Neuronal stem cell (in vitro differentiated cells): ENCODE measurements at places on chromosomes 16 and 17.
A peak's percentile ranks its signal among the peaks of the same experiment; 100 is the strongest.

DNA sequence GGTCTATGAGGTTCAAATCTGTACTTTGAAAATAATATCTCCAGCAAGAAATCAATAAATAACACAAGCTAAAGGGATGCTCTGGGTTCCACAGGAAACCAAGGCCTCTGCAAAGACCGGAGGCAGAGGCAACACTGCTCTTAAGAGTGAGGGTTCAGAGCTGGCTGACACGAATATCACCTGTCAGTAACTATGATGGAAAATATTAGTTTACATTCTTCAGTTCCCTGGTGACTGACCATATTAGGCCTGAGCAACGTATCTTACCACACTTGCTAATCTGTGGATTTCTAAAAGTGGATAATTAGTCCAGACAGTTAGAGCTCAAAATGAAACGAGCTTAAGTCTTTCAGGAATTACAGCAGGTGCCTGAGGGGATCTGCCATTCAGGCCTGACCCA is 459.3 kb downstream of the HS3ST3B1 start:
- no peak for DNase-seq

DNA sequence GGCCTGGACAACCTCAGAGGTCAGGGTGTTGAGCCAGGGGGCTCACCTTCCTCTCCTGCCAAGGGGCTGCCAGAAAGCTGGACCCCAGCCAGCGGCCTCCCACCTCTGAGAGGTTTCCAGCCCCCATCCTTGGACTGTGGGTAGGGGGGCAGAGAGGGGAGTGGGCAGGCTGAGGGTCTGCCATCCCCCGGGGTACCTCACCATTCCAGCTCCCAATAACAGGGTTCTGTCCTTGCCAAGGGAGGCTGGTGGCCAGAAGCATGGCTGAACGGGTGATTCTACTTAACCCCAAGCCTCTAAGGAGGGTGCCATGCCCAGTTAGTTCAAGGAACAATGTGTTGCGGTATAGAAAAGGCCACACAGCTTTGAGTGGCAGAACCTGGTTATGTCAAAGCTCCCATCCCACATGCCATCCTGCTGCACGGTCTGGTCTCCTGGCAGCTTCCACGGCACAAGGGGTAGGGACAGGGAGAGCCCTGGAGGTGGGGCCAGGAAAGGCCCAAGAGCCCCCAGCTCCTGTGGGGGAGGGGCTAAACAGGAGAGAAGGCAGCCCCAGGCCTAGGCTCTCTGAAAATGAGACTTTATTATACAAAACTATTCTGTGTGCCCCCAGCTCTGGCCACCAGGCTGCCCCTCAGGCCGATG is 19.8 kb downstream of the B9D1 start:
- no peak for DNase-seq

DNA sequence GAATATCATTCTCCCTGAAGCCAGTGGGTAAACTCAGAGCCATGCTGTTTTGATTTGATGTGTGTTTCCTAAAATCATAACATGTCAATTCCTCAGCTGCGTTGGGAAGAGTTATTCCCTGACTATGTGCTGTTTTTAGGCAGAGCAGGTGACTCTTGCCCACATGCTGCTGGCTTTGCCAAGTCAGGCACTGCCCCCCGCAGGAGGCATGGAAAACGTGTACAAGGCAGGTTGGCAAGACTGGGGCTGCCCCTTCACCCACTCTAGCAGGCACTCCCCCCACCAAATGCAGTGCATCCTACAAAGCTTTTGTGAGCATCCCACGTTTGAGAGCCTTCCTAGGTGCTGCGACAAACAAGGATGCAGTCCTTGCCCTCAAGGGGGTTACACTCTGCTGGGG is 38.3 kb upstream of the NAT9 start:
- no peak for DNase-seq

DNA sequence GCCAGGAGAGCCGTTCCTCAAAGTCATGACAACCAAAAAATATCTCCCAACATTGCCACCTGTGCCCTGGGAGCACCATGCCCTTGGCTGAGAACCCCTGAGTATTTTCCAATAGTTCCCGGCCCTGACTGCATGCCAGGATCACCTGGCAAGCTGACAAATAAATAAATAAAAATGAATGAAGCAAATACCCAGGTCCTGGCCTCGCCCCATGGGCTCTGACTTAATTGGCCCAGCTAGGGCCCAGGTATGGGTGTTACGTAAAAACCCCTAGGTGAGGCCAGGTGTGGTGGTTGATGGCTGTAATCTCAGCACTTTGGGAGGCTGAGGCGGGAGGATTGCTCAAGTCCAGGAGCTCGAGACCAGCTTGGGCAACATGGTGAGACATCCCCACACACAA is 2.7 kb upstream of the C16orf74 start:
- DNase-seq, result no peak

GRCh38 chr17:27268394-27269085 is 25.4 kb upstream of the WSB1 start:
- DNase-seq, result no peak

- DNase-seq, result no peak
These were observed 172.6 kb upstream of the CDH13 start for GRCh38 chr16:82454152-82454551.

GRCh38 chr17:71334048-71334751 is 786.6 kb upstream of the SOX9 start:
- no peak for DNase-seq

- no peak for DNase-seq
These were observed 55.9 kb downstream of the STX8 start for GRCh38 chr17:9519583-9520272.

GRCh38 chr17:27616414-27616813 is 14.6 kb upstream of the LGALS9 start:
- no peak for DNase-seq

DNA sequence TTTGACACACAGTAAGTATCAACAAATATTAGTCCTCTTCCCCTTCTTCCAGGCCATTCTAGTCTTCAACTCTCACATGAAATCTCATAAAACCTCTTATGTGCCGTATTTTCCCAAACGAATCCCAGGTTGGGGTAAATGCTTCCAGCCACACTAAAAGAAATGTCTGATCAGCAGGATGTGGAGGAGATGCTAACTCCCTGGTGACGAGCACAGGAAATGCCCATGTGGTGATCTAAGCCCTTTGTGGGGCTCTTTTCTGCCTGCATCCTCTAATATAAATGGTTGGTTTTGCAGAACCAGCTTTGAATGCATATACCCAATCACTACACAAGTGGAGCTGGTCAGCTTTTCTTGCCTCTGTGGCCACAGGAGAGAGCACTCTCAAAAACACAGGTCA is 498.2 kb upstream of the ERCC4 start:
- no peak for DNase-seq

DNA sequence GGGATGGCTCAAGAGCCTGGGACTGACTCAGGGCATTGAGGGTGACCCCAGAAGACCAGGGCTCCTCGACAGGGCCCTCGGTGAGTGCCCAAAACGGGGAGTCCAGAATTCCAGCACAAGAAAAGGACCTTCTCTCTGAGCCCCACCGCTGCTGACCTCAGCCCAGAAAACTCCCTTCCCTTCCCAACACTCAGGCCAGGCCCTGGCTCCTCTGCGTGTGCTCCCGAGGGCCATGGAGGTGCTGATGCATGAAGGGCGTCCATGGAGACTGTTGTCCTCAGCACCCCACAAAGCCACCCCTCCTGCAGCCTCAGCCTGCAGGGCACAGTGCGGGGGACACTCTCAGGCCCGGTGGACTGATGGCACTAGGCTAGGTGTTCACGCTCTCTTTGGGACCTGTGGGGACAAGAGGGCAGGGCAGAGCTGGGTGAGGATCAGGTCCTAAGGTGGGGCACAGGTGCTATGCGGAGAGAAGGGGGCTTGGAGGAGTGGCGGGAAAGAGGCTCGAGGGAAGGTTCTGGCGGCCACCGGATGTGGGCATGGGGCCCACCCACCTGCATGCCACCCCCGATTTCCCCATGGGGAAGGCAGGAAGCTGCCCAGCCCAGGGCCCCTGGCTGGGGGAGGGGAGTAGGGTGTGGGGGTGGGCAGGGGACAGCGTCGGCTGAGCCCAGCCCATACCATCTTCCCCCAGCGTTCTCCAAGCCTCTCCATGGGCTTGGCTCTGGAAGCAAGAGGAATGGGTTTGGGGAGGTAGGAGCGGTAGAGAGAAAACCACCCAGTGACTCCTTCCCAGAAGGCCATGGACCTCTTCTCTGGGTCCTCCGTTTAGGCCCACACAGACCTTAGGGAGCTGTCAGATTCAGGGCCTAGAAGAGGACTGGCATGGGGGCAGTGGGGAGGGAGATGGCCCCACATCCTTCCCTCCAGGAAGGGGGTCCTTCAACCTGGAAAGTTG is 4.5 kb upstream of the TSPOAP1 start:
- no peak for DNase-seq

DNA sequence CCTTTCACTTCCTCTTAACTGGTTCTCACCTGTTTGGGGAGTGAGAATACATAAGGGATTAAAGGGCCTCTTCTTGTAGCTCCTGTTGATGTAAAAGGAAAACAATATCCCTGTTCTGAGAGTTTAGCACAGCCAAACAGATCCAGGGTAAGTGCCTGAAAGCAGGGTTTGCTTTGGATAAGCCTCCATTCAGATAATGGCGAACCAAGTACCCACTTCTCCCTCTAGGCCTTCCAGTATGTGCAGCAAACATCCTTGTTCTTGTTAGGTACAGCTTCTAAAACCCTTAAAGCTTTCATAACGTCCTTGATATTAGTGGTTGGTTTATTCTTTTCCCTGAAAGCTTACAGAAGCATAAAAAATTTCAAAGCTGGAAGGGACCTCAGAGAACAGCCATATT is 130.6 kb upstream of the DNAH9 start:
- no peak for DNase-seq

DNA sequence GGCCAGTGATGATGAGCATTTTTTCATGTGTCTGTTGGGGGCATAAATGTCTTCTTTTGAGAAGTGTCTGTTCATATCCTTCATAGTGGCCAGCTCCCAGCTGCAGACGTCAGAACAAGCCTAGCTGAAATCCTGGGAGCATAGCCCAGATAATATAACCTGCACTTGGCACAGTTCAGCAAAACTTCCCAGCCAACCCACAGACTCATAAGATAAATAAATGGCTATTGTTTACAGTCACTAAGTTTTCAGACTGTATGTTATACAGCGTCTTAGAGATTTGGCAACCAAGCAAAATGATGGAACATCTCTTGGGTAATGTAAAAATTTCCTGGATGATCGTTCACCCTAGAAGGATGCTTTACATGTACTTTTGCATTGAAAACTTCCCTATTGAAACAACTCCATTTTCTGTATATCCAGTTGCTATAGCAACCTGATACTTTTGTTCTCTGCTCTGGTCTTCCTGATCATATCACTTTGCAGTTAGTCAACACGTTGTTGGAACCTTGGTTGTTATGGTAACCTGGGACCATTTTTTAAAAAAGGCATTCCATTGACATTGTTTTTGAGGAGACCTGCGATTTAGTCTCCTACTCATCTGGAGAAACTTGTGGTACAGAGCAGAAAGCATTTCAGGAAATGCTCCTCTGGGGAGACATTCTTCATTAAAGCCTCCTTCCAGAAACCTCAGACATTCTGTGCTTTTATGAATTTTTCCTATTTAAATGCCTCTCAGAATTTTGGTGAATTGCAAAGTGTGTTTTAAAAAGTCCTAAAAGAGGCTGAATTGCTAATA is 378.7 kb downstream of the HS3ST4 start:
- DNase-seq, result peak; percentile 37

GRCh38 chr17:11539637-11540036 is 58.6 kb upstream of the DNAH9 start:
- DNase-seq, result no peak

DNA sequence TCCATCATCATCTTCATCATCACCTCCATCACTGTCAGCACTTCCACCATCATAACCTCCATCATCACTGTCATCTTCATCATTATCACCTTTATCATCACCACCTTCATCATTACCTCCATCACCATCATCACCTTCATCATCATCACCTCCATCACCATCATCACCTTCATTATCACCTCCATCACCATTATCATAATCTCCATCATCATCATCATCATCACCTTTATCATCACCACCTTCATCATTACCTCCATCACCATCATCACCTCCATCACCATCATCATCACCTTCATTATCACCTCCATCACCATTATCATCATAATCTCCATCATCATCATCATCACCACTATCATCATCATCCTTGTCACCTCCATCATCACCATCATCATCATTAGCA is 309.7 kb downstream of the HAPSTR1 start:
- DNase-seq, result no peak

- no peak for DNase-seq
These were observed 1.7 kb downstream of the CTDNEP1 start for GRCh38 chr17:7249830-7250229.

DNA sequence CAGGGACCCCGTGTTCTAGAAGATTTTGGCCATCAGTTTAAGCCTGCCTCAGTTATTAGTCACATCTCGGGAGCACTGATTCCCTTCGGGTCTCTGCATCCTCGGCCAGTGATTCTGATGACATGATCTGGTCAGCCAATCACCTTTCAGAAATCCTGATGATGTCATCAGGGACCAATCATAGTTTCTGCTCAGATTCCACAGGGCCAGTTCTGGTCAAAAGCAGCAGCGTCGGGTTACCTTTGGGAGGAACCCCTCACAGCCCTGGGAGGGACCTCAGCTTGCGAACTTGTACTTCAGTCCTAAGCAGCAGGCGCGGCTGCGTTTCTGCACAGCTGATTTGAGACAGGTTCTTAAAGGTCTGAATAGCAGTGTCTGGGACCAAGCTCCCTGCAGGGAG is 13.9 kb downstream of the KDM8 start:
- no peak for DNase-seq
